ENCODE measurements at places on chromosomes 5 and 9. TPM values are rescaled to one million over a fixed set of nuclear protein-coding genes. Genes with fewer than 3 reads are reported as not detected.

Gene NDUFS6
- total RNA-seq, result 62.5 TPM

Gene PHYHD1
- 22.2 TPM for total RNA-seq

Gene CBY3
- total RNA-seq, result 1.6 TPM

Gene RANBP17
- total RNA-seq, result 20.0 TPM

Gene MAST4
- total RNA-seq, result 3.7 TPM

Gene LIFR
- 7.8 TPM for total RNA-seq

DNA sequence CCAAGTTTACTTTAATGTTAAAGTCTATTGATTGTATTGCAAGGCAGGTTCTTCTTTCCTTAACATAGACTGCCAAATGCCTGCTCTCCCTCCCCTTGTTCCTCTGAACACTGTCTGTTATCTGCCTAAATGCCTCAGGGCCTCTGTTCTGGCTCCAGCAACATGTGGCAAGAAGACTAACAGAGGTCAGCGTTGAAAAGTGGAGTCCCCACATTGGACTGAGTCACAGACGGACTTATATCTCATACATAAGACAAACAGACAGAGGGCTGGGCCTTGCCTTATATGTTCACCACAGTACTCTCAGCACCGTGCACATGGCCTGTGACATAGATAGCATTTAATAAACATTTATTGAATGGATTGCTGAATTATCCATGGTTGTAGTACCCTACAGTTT is 91.4 kb downstream of the TSSK1B start:
- no peak for DNase-seq

DNA sequence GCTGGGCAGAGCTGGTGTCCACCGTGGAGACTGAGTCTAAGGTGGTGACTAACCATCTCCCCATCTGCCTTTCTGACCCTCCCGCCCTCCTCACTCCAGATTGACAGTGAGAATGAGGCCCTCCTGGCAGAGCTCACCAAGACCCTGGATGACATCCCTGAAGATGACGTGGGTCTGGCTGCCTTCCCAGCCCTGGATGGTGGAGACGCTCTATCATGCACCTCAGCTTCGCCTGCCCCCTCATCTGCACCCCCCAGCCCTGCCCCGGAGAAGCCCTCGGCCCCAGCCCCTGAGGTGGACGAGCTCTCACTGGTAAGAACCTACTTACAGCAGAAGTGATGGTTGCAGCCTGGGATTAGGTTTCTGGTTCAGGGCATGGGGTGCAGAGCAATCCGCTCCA is 96.5 kb downstream of the PPARGC1B start:
- no peak for DNase-seq

DNA sequence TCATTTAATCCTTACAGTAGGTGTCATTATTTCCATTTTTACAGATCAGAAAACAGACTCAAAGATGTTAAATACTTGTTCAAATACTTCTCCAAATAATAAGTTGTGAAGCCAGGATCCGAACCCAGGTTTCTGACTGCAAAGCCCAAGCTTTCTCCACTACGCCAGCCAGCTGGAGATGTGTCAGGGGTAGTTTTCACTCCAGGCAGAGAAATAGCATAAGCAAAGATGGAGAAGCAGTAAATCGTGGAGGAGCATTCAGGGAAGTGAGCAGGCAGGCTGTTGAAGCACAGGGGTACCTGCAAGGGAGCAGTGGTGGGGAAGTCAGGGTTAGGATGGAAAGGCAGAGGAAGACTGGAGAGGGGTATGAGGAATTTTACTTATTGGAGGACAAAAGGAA is 2.9 kb downstream of the TLN1 start:
- no peak for DNase-seq

DNA sequence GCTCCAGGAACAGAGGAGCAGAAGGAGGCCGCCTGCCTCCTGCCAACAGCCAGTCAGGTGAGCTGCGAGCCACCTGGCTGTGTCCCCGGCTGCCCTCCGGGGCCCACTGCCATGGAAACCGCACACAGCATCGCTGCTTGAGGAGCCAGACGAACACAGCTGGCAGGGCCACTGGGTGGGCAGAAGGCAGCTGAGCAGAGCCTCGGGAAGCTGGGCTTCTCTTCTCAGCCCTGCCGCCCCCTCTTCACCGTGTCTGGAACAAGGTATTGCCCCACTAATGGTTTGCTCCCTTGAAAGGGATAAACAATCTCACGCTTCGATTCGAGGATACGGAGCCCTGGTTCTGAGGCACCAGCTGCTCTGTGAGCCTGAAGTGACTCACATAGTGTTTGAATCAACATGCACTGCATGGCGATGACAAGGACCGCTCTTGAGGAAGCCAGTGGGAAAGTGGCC is 63.7 kb upstream of the RUFY1 start:
- no peak for DNase-seq

DNA sequence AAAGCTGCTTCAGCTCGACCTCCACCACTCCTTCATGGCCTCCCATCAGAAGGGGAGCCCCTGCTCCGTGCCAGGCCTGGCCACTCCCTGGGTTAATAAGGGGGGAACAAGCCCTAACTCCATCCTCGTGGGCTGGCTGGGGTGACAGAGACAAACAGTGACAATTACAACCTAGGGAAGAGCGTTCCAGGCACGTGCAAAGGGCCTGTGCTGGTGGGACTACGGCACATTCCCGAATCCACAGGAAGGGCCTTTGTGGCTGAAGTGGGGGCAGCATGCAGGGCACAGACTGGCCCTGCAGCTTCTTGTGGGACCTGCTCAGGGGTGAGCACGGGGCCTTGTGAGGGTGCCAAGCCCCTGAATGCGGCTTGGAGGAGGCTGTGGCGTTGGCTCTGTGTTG is 157.4 kb downstream of the C9orf50 start:
- DNase-seq, result no peak

DNA sequence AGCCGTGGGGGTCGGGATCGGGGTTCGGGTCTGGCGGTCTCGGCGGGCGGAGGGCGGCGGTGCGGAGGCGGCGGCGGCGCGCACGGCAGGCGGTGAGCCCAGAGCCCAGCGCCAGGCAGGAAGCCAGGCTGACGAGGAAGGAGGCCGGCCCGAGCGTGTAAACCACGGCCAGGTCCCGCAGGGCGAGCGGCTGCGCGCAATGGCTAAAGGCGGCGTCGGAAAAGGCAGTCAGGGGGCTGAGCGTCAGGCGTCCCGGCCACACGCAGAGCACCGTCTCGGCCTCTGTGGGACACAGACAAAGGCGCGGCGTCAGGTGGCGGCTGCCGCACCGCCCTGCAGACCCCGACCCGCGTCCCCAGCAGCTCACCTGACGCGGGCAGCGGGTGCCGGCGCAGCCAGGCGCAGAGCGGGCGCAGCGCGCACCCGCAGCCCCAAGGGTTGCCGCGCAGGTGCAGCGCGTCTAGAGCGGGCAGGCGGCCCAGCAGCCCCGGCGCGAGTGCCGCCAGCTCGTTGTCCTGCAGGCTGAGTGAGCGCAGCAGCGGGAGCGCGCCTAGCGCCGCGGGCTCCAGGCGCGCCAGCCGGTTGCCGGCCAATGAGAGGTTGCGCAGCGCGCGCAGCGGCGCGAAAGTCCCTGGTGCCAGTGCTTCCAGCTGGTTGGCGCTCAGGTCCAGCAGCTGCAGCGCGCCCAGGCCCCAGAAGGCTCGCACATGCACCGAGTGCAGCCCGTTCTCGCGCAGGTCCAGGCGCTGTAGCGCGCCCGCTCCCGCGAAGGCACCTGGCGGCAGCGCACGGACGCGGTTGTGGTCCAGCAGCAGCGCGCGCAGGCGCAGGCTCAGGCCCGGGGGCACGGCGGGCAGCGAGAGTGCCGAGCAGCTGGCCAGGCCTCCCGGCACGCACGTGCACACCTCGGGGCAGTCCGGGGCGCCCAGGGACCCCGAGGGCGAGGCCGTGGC is 671 bp downstream of the LRRC26 start:
- peak; percentile 86 for DNase-seq

- DNase-seq, result no peak
Measured at GRCh38 chr5:89535411-89535810, 652.4 kb upstream of the MEF2C start.

DNA sequence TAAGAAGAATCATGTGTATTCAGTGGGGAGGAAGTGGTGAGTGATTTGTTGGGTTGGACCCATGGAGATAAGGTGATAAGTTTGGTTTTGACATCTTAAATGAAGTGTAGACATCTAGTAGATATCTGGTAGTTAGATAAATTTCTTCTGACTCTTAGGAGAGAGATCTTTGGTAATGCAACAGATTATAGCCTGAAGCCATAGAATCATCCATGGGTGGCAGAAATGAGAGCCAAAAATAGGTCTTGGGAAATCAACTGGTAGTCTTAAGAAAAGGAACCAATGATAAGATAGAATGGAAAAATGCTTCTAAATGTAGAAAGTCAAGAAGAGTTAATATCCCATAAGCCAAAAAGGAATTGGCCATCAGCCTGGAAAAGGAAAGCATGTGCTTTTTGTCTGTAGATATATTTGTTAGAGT is 532.7 kb upstream of the GRAMD2B start:
- no peak for DNase-seq
